Activated T-cell treated with anti-CD3 and anti-CD28 coated beads for 4 hours (primary cell): ENCODE measurements at places on chromosomes 6 and 20.

GRCh38 chr6:41900861-41901260 lies 5.7 kb upstream of the USP49 start:
- DNase-seq = no peak

GRCh38 chr6:72941751-72942150 lies 283.5 kb downstream of the KHDC1L start:
- DNase-seq = no peak

DNA sequence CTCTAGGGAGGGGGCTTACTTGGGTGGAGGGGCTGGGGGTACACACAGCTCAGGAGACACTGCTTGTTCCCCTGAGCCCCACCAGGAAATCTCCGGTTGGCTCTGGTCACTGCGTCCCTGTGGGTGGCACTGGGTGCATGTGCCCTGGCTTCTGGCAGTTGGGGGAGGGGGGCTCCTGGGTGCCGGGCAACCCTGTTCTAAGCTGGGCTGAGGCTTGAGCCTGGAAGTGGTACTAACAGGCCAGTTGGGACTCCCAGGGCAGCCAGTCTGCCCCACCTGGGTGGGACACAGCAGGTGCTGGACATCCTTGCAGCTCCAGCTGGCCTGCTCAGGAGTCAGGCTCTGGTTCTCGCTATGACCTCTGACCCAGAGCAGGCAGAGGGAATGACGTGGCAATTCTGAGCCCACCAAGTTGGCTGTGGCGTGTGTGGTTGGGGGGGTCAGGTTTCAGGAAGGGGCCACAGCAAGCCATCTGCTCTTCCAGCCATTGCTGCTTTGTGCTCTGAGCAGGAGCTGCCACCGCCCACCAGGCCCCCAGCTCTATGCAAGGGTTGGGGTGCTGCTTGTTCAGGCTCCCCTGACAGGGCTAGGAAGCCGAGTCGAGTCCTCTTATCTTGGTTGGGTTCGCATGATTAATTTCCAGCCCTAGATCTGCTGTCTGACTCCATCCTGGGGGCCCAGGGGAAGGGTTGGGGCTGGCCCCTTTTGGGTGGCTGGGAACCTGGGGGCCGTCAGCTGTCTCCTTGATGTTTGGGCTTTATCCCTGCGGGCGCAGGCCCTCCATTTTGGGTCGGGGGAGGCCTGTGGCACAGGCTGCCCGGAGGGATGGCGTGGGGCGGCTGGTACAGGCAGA lies 590 bp downstream of the C20orf204 start:
- DNase-seq = no peak

DNA sequence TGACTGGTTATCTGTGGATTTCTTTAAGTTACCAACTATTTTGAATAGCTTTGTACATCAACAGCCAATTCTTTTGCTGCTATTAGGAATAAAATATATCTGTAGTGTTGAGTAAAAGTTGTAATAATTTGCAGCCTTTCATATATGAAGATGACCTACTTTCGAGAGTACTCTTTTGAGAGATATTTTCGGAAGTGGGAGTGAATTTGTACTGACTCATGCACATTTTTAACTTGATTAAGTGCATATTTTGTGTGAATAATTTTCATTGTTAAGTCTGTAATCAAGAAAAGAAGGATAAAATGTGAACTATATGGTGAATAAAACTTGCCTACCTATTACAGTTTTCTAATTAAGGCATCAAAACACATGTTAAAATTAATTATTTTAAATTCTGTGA lies 51.9 kb downstream of the L3MBTL3 start:
- no peak for DNase-seq

GRCh38 chr6:43451348-43451747 lies 4.0 kb downstream of the DLK2 start:
- no peak for DNase-seq

DNA sequence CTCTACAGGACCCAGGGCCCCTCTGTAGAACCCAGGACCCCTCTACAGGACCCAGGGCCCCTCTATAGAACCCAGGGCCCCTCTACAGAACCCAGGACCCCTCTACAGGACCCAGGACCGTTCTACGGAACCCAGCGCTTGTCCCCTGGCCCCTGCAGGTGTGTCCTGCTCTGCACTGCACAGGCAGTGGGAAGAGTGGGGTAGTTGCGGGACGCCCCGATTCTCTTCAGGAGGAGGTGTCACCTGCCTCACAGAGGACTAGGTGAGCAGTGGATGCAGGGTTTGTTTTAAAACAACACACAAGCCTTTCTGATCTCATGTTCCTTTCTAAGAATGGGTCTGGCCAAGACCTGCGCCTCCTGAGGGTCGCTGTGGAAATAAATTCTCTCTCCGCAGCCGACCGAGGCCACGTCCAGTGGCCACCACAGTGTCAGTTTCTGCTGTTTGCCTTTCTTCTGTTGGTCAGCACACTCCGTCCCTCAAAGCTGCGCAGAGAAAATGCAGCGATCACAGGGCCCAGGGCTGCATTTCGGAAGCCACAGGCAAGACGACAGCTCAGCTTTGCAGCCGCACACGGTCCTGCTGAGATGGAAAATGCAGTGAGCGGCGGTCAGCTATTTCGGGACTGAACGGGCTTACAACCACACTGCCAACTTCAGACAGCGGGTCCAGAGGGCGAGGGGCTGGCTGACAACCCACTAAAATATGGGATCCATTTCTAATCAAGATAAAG lies 135.2 kb downstream of the DLL1 start:
- no peak for DNase-seq

- DNase-seq = no peak
Observed at GRCh38 chr6:102355578-102355977, 962.1 kb downstream of the GRIK2 start.

DNA sequence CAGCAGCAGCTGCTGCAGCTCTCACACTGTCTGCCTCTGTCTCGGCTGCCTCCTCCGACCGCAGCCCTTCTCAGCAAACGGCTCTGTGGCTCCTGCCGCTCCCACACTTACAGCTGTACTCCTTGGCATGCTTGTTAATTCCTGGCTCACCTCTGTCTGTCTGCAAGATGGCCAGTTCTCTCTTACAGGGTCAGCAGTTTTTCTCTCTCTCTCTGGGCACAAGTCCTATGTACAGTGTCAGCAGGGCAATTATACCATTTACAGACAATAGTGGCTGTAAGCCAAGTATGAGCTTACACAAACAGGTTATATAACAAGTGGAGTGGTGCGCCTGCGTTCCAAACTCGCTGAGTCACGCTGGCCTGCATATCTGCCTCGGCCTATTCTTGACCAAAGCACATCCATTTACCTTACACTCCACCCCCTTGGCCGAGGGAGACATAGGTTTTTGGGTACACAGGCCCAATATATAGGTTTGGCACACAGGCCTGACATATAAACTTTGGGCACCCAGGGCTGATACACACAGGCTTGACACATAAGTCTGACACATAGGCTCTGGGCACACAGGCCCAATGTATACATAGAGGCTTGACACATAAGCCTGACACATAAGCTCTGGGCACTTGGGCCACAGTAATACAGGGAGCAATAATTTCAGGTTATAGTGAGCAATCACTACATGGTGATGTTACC lies 4.4 kb downstream of the ZKSCAN3 start:
- no peak for DNase-seq

DNA sequence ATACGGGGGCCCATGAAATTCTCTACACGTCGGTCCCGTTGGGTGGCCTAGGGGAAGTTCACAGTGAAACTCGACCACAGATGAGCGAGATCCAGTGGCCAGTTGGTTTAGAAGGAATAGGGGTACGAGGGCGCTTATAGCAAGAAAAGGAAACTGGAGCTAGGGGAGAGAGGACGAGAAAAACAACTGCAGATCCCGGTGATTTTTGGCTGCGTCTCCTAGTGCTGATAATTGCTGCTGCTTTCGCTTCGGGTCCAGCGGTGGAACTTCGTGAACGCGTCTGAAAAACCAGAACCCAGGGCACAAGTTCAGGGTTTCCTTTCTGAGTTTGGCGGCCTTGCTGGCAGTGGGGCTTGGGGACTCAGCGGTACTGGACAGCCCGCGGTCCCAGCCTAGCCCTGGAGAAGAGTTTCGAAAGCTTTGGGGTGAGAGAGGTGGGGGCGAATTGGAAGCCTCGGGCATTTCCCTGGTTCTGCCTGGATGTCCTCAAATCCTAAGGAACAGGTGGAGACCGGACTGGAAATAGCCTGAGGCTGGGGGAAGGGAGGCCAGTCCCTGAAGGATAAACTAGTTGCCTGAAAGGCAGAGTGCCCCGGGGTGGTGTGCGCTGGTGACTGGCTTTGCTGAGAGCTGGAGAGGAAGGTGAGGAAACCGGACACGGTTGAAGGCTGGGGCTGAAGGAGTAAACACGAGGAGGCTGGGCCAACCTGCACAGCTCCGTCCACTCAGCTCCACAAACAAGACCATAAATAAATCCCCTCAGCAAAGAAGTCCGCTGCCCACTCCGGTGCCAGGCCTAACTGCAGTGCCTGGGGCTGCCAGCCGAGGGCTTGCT lies 793 bp downstream of the GMPR start:
- no peak for DNase-seq

GRCh38 chr6:139597087-139597763 lies 222.8 kb upstream of the CITED2 start:
- no peak for DNase-seq

GRCh38 chr20:59751075-59751711 lies 146.9 kb downstream of the PHACTR3 start:
- DNase-seq = no peak

- DNase-seq = no peak
Observed at GRCh38 chr20:51126337-51126736, 103.4 kb upstream of the KCNG1 start.

GRCh38 chr20:54681869-54682268 lies 206.5 kb downstream of the DOK5 start:
- no peak for DNase-seq

DNA sequence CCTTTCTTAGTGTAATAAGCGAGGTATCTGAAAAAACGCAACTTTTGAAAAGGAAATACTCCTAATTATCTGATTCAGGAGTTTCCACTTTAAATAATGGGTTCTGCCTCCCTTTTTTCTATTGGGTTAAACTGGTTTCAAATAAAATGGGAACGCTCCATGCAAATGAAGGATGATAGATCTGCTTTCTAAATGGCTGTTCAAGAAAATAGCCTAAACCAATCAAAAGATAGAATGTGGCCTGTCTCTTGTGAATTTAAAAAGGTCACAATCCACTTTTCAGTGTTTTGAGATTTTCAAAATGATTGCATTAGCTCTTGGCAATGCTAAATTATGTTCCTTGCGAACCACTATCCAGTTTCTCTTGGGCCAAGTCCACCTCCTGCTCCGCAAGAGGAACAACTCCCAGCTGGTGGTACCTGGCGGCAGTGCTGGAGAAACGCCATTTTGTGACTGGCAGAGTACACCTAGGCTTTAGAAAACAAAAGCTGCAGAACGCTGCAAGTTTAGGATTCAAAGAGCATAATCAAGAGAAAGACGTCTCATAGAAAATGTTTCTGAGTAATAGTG lies 56.7 kb downstream of the TRIM38 start:
- no peak for DNase-seq

GRCh38 chr20:3732327-3733118 lies at the start of gene HSPA12B:
TSS of gene HSPA12B (plus strand) at chr20:3732685. CDS start at chr20:3738675, 5,990 bp downstream.
- DNase-seq = no peak

- DNase-seq = no peak
Observed at GRCh38 chr6:133017581-133017980, 203.2 kb downstream of the RPS12 start.

GRCh38 chr6:134464690-134465411 lies 146.9 kb upstream of the SGK1 start:
- no peak for DNase-seq

- DNase-seq = no peak
Observed at GRCh38 chr20:58137651-58138265, 90.7 kb downstream of the ANKRD60 start.

DNA sequence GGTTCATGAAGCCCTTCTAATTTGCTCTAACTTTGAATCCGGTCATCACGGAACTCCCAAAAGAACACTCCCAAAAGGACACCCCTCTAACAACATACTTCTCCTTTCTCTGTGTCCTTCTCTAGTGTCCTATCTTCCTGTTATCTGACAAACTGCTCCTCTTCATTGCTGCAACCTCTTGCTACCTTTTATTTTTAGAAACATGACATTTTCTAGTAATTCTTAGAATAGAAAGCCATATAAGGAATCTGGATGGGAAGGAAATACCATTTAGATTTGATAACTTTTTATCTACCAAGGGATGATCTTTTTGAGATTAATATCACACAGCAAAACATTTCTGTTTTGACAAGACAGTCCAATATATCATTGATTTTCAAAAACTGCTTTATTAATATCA lies 63.1 kb downstream of the COL12A1 start:
- no peak for DNase-seq

- DNase-seq = no peak
Observed at GRCh38 chr6:118101220-118101619, 194.2 kb downstream of the SLC35F1 start.

- no peak for DNase-seq
Observed at GRCh38 chr6:5936631-5937030, 70.1 kb downstream of the NRN1 start.

DNA sequence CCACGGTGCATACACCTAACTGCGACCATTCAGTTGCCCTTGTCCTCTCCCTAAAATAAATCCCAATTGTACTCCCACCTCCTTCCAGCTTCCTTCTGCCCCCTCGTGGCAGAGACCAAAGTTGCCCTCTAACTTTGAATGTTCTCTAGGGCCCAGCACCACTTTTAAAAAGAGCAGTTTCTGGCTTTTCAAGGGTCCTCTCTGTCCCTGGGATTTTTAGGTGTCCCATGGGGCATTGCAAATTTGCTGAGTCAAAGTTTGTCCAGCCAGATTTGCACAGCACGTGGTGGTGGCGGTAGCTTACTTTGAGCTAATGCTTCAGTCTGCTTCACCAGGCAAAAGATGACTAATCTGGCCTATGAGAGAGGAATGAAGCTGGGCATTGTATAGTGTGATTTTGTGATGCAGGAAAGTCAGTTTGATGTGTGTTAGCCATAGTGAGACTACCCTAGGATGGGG lies 100.2 kb downstream of the PERP start:
- DNase-seq = no peak

DNA sequence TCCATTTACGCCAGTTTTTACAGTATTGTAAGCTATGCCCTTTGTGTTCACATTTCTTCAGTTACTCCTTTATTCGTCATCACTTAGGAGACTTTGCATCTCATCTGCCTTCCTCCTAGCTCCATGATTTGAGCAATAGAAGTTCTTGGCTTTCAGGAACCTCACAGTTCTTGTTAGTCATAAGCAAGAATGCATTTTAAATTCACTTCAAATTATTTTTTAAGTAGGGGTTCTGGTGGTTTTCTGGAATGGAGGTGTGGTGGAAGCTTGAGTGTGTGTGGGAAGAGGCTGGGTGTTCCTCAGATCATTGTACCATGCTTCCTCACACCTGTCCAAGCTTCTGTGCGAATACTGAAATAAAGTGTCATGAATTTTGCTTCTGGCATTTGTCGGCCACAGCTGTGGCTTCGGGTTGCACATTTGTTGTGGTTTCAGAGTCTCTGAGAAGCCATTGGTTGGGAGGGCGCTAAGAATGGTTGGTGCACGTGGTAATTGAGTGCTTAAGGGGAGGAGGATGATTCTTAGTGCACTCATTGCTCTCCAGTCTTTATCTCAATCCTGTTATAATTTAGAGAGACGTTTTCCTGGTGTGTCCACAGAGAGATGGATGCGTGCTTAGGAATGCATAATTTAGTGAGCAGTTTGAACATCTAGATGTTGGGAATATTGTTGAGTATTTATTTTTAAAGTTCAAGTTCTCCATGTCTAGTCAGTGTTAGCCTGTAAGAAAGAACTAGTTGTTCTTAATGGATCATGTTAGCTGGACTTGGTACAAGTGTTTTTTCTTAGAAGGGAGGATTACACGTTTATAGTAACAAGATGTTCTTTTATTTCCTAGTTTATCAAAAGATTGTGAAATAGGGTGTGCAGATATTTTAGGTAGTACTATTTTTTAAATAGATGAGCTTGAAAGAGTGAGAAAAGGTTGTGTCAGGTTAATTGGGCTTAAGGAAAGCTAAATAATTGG lies 31.9 kb downstream of the FOXO3 start:
- peak; percentile 7 for DNase-seq

- DNase-seq = no peak
Observed at GRCh38 chr20:60066438-60066823, 108.2 kb downstream of the CDH26 start.
